NCI-H460 (cell line): ENCODE measurements at places on chromosomes 3 and 15. TPM values are rescaled to one million over a fixed set of nuclear protein-coding genes. Genes with fewer than 3 reads are reported as not detected.

The DIPK2A gene
- total RNA-seq = 20.6 and 23.0 TPM in 2 replicates

The TRPM1 gene
- total RNA-seq = not detected in 2 replicates

The ACTRT3 gene
- total RNA-seq = 0.26 and 0.67 TPM in 2 replicates

GRCh38 chr3:191217301-191217700, 18.3 kb downstream of the OSTN start:
- DNase-seq = no peak

DNA sequence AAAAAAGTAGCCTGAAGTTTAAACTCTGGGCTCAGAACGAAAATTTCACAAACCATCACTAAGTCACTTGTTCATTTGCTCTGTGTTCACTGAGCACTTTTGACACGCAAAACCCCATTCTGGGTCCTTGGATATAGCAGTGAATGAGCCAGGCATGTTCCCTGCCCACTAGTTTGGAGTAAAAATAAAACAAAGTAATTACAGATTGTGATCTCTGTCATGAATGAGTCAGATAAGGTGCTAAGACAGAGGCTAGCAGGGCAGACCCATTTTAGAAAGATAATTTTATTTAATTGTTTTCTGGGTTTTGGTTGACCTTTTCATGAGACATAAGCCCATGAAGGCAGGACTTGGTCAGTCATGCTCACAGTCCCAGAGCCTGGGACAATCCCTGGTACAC, 84.1 kb upstream of the ARHGEF3 start:
- DNase-seq = no peak

GRCh38 chr3:9930804-9931418, 2.7 kb upstream of the CRELD1 start:
- no peak for DNase-seq

- DNase-seq = no peak
Observed at GRCh38 chr3:17901893-17902292, 159.5 kb upstream of the TBC1D5 start.

DNA sequence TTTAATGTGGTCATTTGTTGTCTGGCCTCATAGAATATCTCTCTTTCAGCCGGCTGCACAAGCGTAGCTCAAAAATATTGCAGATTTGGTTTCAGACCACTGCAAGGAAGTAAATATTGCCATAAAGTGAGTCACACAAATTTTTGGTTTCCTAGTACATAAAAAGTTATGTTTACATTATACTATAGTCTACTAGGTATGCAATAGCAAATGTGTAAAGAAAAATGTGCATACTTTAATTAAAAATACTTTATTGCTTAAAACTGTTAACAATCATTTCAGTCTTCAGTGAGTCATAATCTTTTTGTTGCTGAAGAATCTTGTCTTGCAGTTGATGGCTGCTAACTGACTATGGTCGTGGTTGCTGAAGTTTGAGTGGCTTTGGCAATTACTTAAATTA, 425.1 kb upstream of the ROBO1 start:
- DNase-seq = no peak

DNA sequence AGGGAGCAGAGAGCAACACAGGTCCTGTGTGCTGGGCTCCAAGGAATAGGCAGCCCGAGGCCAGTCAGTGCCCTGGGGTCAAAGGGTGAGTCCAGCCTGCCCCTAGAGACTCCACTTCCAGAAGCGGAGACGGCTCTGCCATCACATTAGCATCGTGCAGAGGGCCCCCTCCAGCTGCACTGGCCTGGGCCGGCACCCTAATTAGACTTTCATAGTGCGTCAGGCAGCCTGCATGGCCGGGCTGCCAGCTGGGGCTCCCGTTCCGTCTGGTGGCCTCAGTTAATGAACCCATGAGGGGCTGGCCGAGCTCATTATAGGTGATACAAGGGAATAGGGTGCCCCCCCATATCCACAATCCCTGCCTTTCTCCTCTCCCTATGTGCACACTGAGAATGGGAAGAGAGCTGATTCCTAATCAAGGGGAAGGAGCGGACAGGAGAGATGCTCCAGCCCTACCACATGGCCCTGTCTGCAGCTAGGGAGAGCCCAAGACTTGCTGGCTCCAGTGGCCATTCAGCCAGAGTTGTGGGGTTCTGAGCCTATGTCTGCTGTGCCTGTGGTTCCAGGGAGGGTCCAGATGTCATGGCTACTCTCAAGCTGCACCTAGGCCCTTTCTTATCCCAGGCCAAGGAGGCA, 128.0 kb downstream of the SRGAP3 start:
- DNase-seq = no peak

DNA sequence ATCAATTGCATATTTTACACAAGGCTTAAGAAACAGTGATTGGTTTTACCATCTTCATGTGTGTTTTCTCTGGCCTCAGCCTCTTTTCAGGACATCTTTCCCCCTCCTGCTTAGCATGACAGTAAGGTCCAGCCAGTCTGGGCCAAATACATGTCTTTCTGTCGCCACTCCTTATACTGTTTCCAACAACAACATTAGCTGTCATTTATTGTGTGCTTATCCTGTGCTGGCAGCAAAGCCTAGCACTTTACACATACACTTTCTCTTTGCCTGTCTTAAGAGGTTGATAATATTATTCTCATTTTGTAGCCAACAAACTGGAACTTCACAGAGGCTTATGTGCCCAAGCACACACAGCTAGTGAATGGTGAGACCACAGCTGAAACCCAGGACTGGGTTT, 37.8 kb downstream of the B3GALNT1 start:
- DNase-seq = no peak
